ENCODE measurements at places on chromosomes 12 and 14. TPM values are rescaled to one million over a fixed set of nuclear protein-coding genes. Genes with fewer than 3 reads are reported as not detected.
A peak's percentile ranks its signal among the peaks of the same experiment; 100 is the strongest.

- no peak for DNase-seq
- no peaks in the 10 kb centered on the region for H3K36me3 ChIP-seq
- peaks cover 8% of the 10 kb centered on the region for H3K4me1 ChIP-seq
- H3K4me3 ChIP-seq = no peak overlapping the region
- H3K27me3 ChIP-seq = peaks cover 20% of the 10 kb centered on the region
- H3K27ac ChIP-seq = no peak overlapping the region
Observed at GRCh38 chr14:33790996-33791395, 159.9 kb downstream of the EGLN3 start.

DNA sequence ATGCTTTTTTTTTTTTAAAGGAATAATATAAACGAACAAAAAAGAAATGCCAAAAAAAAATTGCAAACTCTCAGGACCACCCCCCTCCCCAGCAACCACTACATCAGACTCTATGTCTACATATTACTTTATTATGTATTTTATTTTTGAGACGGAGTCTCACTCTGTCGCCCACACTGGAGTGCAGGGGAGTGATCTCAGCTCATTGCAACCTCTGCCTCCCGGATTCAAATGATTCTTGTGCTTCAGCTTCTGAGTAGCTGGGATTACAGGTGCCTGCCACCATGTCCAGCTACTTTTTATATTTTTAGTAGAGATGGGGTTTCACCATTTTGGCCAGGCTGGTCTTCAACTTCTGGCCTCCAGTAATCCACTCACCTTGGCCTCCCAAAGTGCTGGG is 22.9 kb downstream of the HECTD4 start:
- H3K27me3 ChIP-seq = no peaks in the 10 kb centered on the region
- peaks cover 6% of the 10 kb centered on the region for H3K4me1 ChIP-seq
- no peaks in the 10 kb centered on the region for H3K36me3 ChIP-seq
- H3K4me3 ChIP-seq = no peak overlapping the region
- no peak overlapping the region for H3K27ac ChIP-seq

The NR4A1 gene
- total RNA-seq = 64.8 TPM

DNA sequence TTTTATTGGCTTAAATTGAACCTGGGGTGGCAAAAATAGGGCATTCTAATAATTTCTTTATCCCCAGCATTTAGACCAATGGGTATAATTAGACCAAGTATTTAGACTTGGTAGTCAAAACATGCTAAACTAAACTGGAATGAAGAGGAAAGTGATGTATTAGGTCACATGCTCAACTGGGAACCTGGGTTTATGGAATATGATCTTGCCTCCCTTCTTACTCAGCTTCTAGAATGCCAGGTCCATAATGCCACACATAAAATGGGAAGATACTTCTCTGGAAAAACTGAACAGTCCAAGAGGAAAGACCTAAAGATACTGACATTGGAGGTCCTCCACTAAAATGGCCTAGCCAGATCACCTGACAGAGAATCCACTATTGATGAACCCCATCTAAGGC is 6.2 kb upstream of the BIN2 start:
- no peak overlapping the region for H3K4me3 ChIP-seq
- H3K4me1 ChIP-seq = peaks cover 52% of the 10 kb centered on the region
- no peaks in the 10 kb centered on the region for H3K36me3 ChIP-seq
- H3K27ac ChIP-seq = no peak overlapping the region
- no peaks in the 10 kb centered on the region for H3K27me3 ChIP-seq
- no peak for DNase-seq

DNA sequence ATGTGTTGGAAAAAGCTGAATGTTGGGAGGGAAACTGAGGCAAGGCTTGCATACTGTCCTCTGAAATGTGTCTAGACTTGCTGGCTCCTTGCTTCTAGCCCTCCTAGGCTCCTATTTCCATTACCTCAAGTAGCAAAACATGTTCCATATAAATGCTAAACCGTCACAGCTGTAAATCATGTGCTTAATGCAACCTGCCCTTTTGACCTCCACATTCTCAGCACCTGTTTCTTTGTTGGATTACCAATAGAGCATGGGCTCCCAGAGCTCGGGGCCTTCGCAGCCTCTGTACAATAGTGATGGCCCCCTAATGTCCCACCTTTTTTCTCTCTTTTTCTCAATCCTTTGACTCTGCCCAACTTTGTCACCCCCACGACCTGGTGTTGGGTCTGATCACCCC is 23.3 kb downstream of the RERGL start:
- no peaks in the 10 kb centered on the region for H3K4me1 ChIP-seq
- no peaks in the 10 kb centered on the region for H3K36me3 ChIP-seq
- no peak overlapping the region for H3K4me3 ChIP-seq
- H3K27me3 ChIP-seq = no peaks in the 10 kb centered on the region

DNA sequence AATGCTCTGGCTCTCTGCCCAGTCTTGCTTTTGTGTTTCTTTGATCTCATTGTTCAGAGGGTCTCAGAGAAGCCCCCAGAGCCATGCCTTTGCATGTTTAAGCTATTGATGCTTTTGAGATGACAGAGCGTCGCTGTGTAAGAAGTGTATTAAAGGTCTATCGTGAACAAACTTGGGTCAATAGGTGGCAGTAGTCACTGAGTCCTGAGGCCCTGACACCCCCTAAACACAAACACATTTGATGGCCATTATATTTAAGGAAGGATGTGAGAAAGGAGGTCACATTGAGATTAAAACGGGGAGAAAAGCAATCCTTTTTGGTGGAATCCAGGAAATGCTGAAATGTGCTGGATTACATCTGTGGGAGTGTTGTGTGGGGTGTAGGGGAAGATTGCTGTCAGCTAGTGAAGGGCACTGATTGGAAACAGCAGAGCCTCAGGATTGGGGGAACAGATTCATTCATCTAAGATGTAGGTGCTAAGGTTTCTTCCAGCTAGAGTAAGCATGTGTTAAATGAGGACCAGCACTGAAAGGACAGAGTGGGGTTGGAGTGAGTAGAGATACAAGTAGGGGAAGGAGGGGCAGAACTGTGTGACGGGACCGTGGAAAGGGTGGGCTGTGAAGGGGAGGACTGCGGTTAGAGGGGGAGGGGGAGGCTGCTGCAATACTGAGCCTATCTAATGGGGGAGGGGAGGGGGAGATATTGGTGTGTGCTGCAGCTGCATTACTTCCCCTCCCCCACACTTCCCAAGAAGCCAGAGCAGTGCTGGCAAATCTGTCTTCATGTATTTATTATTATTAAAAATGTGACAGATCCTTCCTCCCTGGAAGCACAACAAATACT is 12.7 kb downstream of the NGDN start:
- no peak for DNase-seq
- H3K27me3 ChIP-seq = no peaks in the 10 kb centered on the region
- no peak overlapping the region for H3K27ac ChIP-seq

GRCh38 chr14:21302013-21302835 is 22.3 kb downstream of the RPGRIP1 start:
- H3K4me3 ChIP-seq = no peak overlapping the region
- H3K27ac ChIP-seq = no peak overlapping the region
- no peaks in the 10 kb centered on the region for H3K36me3 ChIP-seq

The OR6C65 gene
- not detected for total RNA-seq

DNA sequence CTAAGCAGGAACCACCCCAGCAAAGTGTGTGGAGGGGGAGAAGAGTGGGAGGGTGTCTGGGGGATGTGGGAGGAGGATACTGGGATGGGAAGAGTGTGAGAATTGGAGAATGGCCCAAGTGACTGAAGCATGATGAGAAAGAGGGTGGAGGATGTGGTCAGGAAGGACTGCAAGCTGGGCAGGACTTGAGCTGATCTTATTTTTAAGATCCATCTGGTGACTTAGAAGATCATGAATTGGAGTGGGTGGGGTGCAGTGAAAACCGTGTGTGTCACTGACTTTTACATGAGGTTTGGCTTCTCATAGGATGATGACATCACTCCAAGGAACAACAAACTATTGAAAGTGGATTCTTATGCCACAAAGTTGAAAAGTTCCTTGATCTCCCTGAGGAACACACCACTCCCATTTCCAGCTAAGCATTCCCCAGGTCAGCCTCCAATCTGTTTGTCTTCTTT is 287.5 kb downstream of the GALC start:
- H3K27me3 ChIP-seq = no peaks in the 10 kb centered on the region
- no peak for DNase-seq
- H3K36me3 ChIP-seq = no peaks in the 10 kb centered on the region

The GPR84 gene
- total RNA-seq = 1.2 TPM

DNA sequence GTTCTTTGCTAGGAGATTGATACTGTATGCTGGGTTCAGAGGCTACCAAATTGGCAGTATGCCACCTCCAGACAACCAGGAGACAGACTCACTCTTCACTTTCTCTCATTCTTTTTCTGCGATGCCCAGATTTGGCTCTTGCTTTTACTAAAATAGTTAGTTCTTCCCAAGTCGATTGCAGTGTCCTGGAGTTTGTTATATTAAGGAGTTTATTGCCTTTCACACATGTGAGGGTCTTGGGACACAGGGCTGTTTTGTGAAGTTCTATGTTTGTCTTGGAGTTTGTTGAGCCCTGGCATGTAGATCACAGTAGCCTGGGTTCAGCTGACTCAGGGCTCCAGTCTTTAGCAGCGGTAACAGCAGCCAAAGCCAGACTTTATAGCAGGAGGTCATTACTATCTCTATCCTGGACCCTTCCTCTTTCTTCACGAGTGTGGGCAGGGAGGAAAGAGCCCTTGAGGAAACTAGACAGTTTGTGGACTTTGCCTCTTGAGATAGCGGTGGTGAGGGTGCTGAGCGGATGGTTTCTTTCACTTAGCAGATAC is 1.6 kb downstream of the MLEC start:
- peaks cover 54% of the 10 kb centered on the region for H3K4me1 ChIP-seq
- H3K27me3 ChIP-seq = no peaks in the 10 kb centered on the region
- no peak for DNase-seq
- H3K36me3 ChIP-seq = peaks cover 1% of the 10 kb centered on the region

- no peak for DNase-seq
- peak overlapping the region; percentile 71 for H3K27ac ChIP-seq
- no peaks in the 10 kb centered on the region for H3K27me3 ChIP-seq
- H3K36me3 ChIP-seq = no peaks in the 10 kb centered on the region
Observed at GRCh38 chr14:72521045-72521444, 372.9 kb downstream of the DPF3 start.

The TEDC1 gene
- 27.8 TPM for total RNA-seq

- no peak overlapping the region for H3K4me3 ChIP-seq
- peaks cover 4% of the 10 kb centered on the region for H3K4me1 ChIP-seq
- no peaks in the 10 kb centered on the region for H3K27me3 ChIP-seq
- no peak overlapping the region for H3K27ac ChIP-seq
Observed at GRCh38 chr12:2300886-2301285, 248.1 kb downstream of the CACNA1C start.

DNA sequence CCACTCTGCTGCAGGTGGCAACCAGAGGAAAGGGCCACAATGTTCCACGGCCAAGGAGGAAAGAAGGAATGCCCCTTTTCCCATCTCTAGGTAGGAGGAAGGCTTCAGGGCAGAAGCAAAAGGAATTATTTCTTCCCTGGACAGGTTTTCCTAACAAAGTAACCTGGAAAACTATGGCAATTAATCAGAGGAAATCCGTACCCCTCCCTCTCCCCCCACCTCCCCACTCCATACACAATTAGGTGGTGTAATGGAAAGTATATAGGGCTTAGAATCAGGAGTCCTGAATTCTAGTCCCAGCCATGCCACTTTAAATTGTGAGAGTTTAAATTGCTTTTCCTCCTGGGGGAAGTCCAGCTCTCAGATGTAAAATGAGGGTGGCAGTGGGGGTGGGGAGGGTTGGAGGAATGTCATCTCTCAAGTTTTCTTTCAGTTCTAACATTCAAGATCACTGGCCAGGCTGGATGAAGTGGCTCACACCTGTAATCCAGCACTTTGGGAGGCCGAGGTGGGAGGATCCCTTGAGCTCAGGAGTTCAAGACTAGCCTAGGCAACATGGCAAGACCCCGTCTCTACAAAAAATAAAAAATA is 1.7 kb downstream of the DHH start:
- peaks cover 44% of the 10 kb centered on the region for H3K4me1 ChIP-seq
- peaks cover 66% of the 10 kb centered on the region for H3K27me3 ChIP-seq
- peaks cover 4% of the 10 kb centered on the region for H3K36me3 ChIP-seq
- no peak overlapping the region for H3K4me3 ChIP-seq
- H3K27ac ChIP-seq = no peak overlapping the region

The IRAK4 gene
- 24.2 TPM for total RNA-seq

The MFAP5 gene
- not detected for total RNA-seq

DNA sequence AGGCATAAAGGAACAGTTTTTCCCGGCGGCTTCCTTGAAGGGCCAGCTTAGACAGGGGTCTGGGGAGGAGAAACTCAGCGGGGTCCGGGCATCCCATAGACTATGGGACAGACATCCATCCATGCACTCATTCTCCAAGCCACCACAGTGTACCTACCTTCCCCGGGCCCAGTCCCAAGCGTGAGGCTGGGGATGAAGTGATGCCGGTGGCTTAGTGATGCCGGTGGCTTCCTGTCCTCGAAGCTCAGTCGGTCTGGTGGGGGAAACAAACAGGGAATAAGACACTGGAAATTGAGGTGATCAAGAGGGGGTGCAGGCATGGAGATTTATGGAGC is 421 bp downstream of the RTL1 start:
- DNase-seq = no peak
- no peaks in the 10 kb centered on the region for H3K4me1 ChIP-seq
- no peak overlapping the region for H3K4me3 ChIP-seq
- H3K27ac ChIP-seq = no peak overlapping the region
- H3K36me3 ChIP-seq = no peaks in the 10 kb centered on the region

The AKAP3 gene
- total RNA-seq = 1.8 TPM

DNA sequence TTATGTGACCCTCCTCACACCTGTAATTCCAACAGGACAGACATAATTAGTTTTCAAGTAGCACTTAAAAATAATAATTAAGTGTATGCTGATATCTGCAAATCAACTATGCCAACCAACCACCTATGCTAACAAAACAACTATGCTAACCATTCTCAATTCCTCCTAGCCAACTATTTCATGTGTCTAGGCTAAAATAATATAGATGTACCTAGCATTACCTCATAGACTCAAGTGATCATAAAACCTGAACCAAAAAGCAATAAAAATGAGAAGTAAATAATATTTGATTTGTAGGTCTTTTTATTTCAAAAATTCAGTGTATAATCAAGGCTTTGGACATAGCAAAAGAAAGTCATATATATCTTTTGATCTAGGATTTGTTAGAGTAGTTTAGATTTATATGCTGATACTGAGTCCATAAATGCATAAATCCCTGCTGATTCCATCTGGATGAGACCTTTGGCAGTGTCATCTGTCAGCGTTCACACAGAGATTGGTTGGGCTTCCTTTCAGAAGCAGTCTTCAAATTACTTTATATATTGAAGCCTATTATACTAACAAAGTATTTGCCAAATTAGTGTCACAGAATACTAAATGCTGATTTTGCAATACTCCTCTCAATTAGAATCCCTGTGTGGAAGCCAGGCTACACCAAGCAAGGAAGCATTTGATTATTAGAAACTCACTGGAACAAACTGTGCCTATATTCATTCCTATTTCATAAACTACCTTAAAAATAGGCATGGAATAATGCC is 101.4 kb upstream of the PPM1H start:
- H3K27ac ChIP-seq = no peak overlapping the region
- H3K4me1 ChIP-seq = no peaks in the 10 kb centered on the region
